ENCODE measurements at places on chromosomes 2 and 18.

DNA sequence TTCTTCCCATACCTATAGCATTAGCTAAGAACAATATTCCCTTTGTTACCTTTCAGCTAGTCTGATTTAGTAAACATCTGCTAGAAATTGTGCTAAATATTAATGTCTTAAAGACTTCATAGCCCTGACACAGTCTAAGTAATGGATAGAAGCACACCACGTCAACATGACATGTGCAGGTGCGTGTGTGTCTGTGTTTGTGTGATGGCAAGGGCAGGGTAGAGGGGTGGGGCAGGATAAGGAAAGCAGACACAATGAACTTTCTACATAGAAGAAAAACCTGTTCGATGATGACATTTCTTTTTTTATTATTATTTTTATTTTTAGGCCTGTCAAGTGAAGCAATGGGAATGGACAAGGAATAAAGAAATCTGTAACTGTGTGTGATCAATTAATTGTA lies 223.3 kb downstream of the NOL4 start:
- no peak for DNase-seq

GRCh38 chr2:88671786-88672427 lies 19.6 kb upstream of the RPIA start:
- no peak for DNase-seq

DNA sequence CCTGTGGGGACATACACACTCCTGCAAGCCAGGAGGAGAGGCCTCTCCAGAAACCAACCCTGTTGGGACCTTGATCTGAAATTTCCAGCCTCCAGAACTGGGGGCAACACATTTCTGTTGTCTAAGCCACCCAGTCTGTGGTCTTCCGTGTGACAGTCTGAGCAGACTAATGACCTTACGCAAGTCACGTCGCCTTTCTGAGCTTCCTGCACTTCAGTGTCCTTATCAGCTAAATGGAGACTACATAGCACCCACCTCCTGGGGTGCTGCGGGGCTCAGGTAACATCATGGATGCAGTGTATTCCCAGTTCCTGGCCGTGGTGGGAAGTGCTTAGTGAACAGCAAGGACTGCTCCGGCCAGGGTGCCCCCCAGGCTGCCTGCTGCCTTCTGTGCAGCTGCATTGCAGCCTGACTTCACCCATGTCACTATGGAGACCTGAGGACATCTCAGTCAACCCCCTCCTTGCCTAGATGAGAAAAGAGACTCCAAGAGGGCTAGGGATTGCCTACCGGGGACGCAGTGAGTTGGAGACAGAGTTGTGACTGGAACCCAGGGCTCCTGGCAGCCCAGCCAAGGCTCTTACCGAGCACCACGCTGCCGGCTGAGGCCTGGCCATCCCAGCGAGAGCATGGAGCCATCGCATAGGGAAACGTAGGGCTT lies 61.2 kb upstream of the FZD5 start:
- DNase-seq: no peak

DNA sequence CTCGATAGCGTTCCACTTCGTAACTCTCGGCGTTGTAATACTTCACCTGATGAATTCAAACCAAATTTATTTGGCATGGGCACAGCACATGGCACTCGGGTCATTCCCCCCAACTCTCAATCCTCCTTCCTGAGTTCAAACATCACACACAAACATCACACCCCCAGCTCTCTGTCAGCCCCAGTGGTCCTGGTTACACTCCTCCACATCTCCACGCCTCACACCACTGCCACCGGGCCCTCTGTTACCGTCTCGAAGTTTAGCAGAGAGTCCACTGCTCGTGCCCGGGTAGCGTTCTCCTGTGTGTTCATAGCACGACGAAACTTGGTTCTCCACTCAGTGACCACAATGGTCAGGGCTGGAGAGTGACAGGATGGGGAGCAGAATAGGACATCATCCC lies 4.6 kb downstream of the ABCB6 start:
- no peak for DNase-seq

DNA sequence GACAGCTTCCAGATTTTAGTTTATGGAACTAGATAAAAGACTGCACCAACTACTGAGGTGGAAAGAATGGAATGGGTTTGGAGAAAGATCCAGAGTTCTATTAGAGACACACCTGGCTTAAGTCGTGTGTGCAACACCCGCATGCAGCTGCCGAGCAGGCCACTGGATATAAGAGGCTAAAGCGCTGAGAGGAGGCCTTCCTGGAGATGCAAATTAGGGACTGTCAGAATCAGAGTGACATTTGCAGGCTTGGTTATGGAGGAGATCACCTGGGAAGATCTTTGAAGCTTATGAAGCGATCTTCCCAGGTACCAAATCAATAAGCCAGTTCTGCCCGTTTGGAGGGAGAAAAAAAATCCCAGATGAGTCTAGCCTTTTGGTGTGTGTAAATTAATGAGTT lies 30.4 kb upstream of the KLHL29 start:
- DNase-seq: no peak

GRCh38 chr18:75491361-75491760 lies 63.9 kb upstream of the SMIM21 start:
- no peak for DNase-seq

DNA sequence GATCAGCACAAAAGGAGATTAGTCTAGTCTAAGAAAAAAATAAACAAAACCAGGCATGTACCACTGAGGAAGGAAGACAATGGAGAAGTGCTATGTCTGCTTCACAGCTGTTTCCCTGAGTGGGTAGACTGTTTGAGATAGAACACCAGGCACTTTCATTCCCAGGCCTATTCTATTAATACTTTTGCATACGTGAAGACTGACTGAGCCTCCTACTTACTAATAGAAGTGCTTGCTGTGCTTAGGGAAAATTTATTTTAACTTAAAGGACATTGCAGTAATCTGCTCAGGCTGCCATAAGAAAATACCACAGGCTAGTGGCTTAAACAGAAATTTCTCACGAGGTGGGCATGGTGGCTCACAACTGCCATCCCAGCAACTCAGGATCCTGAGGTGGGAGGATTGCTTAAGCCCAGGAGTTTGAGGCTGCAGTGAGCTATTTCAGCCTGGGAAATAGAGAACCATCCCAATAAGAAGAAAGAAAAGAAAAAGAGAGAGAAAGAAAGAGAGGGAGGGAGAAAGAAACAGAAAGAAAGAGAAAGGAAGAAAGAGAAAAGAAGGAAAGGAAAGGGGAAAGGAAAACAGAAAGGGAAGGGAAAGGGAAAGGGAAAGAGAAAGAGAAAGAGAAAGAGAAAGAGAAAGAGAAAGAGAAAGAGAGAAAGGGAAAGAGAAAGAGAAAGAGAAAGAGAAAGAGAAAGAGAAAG lies 33.0 kb downstream of the CMPK2 start:
- DNase-seq: no peak

- DNase-seq: no peak
Observed at GRCh38 chr2:200613692-200614091, 27.9 kb downstream of the AOX1 start.

DNA sequence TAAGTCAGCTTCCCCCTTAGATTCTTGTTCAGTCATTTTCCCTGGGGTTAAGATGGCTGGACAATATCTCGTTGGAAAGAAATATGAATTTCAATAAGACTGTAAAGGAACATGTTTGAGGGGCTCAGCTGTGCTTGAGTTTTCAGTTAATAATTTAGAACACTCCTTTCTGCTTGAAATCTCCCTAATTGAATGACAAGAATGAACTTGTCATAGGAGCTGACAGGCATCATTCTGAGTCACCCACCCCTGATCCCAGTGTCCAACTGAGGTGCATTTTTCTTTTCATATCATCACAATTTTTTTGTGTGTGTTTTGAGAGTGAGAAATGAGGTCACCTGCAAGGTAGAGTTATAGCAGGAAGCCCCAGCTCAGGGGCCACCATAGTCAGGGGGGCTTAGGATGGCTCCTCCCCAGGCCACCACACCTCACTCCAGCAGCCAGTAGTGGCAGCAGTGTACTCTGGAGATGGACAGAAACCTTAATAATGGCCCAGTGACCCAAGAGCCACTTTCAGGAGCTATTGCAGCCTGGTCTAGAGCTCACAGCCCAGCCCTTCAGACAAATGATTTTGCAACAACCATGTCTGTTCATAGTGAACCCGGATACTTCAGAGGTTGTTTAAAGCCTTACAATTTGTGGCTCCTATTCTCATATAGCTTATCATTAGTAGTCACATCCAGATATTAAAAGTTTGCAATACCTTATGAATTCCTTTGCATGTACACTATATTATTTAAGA lies 174.5 kb downstream of the MAIP1 start:
- DNase-seq: no peak

DNA sequence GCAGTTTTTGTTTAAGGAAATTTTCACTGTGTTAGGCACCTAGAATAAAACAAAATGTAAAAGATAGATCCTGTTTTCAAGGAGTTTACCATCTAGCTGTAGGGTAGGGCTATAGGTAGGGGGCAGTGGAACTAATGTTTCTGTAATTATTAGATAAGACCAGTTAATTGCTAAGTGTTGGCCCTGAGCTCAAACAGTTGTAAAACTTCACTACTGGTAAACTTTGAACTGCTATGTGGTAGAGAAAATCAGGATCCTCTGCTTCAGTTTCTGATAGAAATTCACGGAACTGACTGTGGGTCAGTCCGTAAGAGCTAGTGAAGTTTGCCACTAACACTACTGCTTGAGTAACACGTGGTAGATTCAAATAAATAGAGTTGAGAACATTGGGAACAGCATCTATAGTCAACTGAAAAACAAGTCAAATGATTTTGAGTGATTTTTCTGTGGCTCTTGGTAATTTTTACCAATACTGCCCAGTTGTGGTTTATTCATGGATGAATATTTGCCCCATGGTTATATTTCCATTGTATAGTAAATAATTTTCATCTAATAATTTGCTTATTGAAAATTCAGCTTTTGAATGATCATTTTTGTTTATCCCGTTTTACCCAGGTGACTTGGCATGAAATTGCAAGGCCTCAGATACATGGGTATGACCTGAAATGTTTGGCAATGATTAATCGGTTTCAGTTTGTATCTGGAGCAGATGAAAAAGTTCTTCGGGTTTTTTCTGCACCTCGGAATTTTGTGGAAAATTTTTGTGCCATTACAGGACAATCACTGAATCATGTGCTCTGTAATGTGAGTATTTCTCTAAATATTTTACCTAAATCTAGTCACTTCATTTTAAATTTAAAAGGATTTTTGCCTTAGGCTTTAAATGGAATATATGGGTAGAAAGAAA lies 26.4 kb downstream of the ELP2 start:
- no peak for DNase-seq

GRCh38 chr2:16102976-16103380 lies 162.6 kb downstream of the MYCN start:
- DNase-seq: no peak

DNA sequence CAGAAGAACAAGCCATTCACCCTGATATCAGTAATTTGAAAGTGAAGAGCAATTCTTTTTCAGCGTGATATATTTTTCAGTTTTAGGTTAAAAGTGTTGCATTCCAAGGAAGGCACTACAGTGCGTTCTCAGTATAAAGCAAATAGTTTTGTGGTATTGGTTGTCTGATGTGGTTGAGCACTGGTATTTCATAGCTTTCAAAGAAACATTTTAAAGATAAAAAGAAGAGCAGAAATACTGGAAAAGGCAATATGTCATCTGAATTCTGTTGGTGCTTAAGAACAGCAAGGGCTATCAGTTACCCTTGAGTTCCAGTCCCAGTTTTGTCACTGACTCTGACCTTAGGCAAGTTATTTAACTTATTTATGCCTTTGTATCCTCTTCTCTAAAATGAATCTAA lies 191.6 kb downstream of the BABAM2 start:
- no peak for DNase-seq

DNA sequence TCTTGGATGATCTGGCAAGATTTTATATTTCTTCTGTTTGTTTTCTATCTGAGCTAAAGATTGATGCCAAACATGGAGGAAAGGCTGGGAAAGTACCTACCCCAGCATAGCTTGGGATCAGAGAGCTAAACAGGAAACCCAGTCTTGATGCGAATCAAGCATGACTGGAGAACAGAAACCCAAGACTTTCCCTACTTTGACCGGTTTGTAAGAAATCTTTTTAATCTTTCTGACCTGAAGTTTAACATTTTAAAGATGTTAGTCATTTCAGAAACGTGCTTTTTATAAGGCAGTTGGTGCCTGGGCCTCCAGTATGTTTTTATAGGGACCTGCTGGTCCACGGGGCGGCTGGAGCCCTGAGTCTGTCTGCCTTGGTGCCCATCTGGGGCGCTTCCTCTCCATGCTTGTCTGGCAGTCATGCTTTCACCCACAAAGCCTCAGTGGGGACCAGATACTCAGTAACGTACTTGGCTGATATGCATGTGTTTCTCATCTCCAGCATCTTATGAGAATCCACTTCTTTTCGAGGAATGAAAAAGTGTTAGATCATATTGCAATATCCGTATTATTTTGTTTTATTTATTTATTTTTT lies 266.5 kb downstream of the PTGR3 start:
- no peak for DNase-seq
